ENCODE measurements at places on chromosomes 2 and 18. TPM values are rescaled to one million over a fixed set of nuclear protein-coding genes. Genes with fewer than 3 reads are reported as not detected.

EPHA4 gene
- polyA plus RNA-seq: 26.5 TPM

MRPL33 gene
- polyA plus RNA-seq: 160 TPM

RASGRP3 gene
- 21.8 TPM for polyA plus RNA-seq

TNS1 gene
- 69.6 TPM for polyA plus RNA-seq

VWC2L gene
- polyA plus RNA-seq: not detected

MEP1B gene
- 0.07 TPM for polyA plus RNA-seq

PDE11A gene
- polyA plus RNA-seq: 5.9 TPM

PPIG gene
- polyA plus RNA-seq: 95.6 TPM

ERFE gene
- 5.2 TPM for polyA plus RNA-seq

SERPINB11 gene
- polyA plus RNA-seq: not detected

SRD5A2 gene
- polyA plus RNA-seq: 0.11 TPM

RAX gene
- polyA plus RNA-seq: not detected

ST6GAL2 gene
- polyA plus RNA-seq: 65.6 TPM
